ENCODE measurements at places on chromosomes 4 and X.

GRCh38 chr4:41256131-41256739 lies 493 bp upstream of the UCHL1 start:
- no peak for DNase-seq

DNA sequence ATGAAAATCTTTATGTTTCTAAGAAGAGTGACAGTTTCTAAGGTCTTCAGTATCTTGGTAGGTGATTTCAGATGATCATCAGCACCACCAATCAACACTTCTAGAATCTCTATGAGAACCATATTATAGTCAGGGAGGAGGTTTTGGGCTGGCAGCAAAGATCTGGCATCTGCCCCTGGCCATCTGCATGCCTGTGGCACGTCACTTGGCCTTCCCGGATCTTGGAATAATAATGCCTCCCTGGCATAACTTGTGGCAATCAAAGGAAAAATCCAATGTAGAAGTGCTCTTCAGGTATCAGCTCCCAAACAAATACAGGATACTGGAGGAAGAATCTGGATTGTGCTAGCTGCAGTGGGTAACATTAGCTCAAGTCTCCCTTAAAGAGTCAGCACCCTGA lies 57.3 kb downstream of the RASL11B start:
- no peak for DNase-seq

- no peak for DNase-seq
Observed at GRCh38 chr4:125044886-125045285, 269.9 kb upstream of the FAT4 start.

DNA sequence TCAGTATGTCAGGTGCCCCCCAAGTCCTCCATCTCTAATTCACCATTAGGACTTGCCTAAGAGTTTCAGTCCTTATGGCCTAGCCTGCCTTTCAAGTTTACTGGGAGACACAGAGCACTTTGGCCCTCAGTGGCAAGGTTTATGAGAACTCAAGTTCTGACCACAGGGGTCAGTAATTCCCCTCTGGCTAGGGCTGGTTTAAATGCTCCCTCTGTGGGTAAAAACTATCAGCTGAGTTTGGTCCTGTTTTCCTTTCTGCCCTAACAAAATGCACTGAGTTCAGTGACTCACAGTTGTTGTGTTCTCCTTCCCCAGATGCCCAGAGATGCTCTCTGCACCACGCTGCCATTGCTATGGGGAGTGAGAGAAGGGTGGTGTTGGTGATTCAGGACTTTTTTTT lies 163.2 kb downstream of the RELL1 start:
- no peak for DNase-seq

DNA sequence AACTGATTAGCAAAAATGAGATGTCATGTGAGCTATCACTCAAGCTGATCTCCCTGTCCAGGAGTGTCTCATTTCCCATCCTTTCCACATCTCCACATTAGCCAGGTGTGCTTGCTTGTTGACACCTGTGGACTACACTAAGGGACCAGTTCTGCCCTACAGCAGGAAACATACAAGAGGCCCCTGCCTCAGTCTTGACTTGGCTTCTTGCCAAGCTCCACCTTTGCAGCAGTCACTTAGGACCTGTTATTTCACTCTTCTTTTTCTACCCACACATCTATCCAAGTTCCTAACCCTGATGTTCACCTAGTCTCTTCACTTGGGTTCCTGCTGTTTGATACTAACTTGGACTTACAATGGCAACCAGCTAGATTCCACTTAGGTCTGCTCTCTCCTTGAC lies 13.2 kb downstream of the FRMD7 start:
- no peak for DNase-seq

DNA sequence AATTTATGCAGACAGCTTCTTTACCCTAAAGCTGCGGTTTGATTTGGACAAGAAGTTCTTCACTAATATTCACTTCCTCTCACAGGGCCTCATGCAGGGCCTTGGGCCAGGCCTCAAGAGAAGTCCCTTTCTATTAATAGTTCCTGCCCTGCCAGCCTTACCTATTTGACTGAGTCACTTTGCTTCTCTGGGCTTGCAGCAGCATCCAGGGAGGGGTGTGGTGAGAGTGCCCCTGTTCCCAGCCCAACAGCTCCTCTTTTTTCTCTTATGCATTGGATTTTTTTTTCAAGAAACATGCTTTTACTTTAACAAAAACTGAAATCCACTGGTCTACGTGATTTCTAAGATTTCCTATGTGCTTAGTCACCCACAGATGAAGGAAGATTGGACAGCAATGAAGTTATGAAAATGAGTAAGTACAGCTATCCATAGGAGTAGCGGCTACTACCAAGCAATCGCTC lies 26.7 kb downstream of the FAM156B start:
- no peak for DNase-seq

GRCh38 chr4:75830906-75831305 lies 71.3 kb downstream of the PPEF2 start:
- DNase-seq = no peak

DNA sequence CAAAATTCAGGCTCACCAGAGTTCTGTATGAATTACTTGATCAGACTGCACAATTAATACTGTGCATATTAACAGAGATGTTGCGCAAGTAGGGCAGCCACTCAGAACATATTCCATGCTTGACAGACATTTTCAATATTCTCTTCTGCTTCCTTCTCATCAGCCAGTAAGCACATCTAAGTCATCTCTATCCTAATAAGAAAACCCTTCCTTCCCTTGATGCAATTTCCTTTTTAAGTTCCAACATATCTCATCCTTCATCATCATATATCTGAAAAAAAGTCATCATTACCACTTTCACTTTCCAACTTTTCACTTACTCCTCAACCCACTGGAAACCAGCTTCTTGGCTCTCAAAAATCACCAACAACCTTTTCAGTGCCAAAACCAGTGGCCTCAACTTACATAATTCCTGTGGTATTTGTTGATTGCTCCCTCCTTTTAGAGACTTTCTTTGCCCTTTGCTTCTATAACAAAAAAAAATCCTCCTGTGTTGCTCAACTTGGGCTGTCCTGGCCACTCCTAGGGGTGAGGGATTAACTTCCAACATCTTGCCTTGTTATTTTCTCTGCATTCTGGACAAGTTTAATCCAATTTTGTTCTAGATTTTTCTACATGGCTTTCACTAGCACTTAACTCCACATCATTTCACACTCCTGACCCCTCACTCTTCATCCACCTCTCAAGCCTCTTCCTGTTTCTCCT lies 14.1 kb downstream of the MBNL3 start:
- DNase-seq = no peak

DNA sequence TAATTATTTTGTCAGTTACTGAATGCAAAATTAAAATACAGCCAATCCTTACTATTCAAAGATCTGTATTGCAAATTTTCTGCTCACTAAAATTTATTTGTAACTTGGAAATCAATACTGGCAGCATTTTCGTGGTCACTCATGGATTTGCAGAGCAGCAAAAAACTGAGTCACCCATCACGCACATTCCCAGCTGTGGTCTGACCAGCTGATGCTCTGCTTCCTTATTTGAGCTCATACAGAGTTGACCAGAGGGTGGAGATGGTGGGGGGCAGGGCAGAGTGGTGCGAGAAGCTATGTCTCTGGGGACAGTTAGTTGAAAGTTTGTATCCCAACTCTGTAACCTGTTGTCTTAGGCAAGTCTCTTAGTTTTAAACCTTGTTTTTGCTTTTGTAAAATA lies 214.8 kb downstream of the SPCS3 start:
- DNase-seq = no peak

- DNase-seq = no peak
Observed at GRCh38 chrX:44062840-44063239, 89.7 kb upstream of the NDP start.

DNA sequence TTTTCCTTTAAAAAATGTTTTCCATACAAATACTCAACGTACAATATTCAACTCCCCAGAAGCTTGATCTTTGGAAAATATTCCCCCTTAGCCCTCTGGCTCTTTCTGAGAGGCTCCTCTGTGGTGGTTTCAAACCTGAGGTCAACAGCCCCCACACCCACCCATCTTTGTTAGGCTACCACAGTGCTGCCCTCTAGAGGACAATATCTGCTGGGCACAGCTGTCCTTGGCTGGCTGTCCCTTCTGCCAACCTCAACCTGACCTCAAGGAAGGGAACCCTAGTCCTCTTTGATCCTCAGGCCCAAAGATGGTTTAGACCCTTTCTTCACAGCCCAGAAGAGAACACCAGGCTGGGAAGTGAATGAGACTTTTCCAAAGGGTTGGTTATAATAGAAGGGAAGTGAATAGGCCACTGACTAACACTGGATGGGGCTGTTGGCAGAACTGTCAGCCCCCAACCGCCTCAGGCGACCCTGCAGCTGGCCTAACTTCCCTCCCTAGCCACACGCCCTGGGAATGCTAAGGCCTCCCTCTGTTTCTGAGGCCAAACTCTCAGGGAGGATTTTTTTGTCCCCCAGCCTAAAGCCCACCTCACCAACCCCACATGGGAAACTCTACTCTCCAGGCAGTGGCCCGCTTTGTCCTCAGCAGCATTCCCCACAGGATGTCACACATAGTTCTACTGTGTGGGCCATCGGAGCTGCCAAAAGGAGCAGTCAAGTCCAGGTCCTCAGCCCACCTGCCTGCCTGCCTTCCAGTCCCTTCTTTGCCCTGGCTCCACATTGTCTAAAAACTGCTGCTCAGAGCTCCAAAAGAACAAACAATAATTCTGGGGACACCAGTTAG lies 34.3 kb downstream of the NYX start:
- peak; percentile 3 for DNase-seq

GRCh38 chr4:18616720-18617119 lies 595.2 kb upstream of the LCORL start:
- DNase-seq = no peak

- no peak for DNase-seq
Observed at GRCh38 chrX:45320191-45320590, 119.5 kb upstream of the DIPK2B start.

DNA sequence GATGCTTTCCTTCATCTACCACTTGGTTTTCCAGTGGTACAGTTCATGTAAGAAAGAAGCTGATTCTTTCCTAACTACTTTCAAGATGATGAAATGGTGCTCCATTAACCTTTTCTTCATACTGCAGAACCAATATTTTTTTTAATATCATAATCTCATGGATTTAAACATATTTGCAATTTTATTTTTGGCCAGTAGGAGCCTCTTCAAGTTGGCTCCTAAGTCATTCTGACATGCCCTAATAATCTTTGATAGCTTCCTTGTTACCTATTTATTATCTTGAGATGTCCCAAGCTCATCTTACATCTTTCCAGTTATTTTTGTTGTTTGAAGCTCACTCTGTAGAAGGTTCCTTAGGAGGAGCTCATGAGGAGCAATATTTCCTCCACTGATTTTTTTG lies 170.2 kb downstream of the APBB2 start:
- DNase-seq = no peak

DNA sequence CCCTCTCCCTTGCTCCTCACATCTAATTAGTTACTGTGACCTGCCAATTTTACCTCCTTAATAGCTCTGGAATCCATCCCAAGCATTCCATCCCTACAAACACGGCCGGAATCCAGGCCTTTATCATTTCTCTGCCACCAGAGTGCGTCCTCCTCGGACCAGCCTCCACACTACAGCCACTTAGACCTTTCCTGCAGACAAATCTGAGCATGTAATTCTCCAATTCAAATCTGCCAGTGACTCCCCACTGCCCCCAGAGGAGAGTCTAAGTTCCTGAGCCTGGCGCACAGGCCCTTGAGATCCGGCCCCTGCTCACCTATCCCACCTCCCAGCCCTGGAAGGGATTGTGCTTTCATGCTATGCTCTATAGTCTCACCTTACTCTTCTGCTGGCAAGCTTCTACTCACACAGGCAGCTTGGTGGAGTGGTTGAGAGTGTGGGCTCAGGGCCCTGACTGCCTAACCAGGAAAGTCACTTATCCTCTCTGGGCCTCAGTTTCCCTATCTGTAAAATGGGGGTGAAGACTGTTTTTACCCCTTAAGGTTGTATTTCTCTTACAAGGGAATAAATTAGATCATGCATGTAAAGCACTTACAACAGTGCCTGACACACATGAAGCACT lies 31.2 kb downstream of the PJA1 start:
- no peak for DNase-seq

DNA sequence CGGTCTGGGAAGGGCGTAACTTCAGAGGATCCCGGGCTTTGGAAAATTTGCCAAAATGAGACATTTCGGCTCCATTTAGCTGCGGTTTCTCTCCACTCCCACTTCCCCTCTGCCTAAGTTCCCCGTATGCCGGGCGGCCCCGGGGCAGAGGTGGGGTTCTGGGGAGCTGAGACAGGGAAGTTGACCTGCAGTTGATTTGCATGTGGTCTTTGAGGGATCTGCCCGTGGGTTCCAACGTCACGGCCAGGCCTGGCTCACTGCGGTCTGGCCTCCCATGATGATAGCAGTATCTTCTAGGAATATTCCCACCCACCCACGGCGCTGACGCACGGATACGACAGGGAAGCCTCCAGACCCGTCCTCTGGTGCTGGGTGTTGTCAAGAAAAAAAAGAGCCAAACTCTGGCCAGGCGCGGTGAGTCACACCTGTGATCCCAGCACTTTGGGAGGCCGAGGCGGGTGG lies 27.3 kb upstream of the CRLF2 start:
- no peak for DNase-seq

DNA sequence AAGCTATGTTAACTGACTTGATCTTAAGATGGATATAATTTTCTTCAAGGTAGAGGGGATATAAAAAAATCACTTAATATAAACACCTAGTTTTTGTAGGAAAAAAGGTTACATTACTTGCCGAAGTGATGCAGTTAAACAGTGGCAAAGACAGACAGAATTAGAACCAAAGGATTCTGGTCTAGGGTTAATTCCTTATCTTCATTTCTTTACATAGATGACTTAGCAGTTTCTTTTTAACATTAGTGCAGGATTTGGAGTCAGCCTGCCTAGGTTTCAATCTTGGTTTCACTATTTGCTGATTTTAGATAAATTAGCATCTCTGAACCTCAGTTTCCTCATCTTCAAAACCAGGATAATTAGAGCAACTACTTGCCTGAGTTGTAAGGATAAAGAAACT lies 14.3 kb downstream of the ZAR1 start:
- DNase-seq = no peak

DNA sequence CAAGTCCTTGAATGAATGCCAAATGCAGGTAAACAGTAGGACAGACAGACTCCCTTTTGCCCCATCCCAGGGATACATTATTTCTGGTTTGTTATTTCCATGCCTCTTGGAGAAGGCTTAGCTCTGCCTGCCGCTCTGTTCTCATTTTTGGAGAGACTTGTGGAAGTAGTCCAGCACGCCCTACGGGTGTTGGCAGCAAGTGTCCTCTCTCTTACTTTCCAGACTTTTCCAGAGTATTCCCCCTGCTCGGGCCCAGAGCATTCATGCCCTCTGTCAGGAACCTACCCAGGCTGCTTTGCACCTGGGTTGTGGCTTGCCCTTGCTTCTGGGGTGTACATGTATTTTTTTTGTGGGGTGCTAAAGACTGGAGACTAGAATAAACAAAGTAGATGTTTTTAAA lies 15.3 kb downstream of the SLC34A2 start:
- no peak for DNase-seq

- no peak for DNase-seq
Observed at GRCh38 chr4:158094413-158095134, 78.3 kb downstream of the GASK1B start.

Measured in cortex of kidney (tissue), 1 donor.